ENCODE measurements at places on chromosomes 3 and 15. TPM values are rescaled to one million over a fixed set of nuclear protein-coding genes. Genes with fewer than 3 reads are reported as not detected.

The GPR27 gene
- 2.0 TPM for total RNA-seq

DNA sequence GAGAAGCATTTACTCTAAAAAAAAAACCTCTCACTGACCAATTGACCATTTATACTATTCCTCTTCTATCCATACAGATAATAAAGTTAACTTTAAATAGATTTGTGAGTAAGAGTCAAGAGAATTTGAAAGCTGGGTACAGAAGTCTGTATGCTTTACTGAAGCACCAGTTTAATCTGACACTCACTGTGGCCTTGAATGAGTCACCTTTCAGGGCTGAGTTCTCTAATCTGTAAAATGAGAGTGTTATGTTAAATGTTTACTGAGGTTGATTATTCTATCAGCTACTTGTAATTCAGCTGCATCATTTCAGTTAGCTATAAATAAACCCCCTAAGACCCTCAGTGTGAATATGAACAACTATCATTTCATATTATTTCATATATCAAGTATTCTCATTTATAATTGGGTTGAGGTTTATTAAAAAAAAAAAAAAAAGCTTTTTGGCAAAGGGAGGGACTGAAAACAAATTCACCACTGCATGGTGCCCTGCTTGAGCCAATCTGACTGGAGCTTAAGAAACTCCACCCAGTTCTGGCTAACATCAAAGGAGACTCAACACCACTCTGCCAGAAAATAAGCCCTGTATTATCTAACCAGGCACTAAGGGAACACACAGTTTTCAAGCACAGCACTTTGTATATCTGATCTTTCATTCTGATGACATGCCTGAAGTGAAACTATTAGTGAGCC lies 2.8 kb downstream of the MAP4 start:
- no peak for DNase-seq

GRCh38 chr3:170037463-170038433 lies at the start of gene GPR160:
TSS of gene GPR160 (plus strand) at chr3:170037995. CDS start at chr3:170083973, 45,978 bp downstream.
- DNase-seq: peak; percentile 94

DNA sequence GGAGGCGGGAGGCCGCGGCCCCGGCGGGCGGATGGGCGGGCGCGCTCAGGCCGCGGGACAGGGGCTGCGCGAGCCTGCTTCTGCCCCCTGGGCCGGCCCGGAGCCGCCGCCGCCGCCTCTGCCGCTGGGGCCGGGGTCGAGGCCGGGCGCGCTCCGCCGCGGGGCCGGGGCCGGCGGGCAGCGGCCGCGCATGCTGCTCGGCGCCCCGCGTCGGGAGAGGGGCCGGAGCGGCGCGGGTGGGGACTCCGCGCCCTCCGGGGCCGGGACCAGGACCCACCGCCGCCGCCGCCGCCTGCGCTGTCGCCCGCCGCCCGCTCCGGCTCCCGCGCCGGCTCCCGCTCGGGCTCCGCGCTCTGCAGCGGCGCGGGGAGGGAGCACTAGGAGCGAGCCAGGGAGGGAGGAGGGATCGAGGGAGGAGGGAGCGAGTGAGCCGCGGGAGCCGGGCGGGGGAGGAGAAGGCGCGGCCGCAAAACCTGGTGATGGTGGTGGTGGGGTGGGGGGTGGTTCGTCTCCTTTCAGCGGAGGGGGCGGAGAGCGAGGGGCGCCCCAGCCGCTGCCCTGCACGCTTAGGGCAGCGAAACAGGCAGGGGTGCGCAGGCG lies at the start of gene LINGO1:
Gene LINGO1, minus strand, starts transcription at position 379 of the 600 bp plus-strand sequence. CDS start 597 bp downstream, outside the sequence.
- no peak for DNase-seq

- no peak for DNase-seq
These were observed 11.8 kb downstream of the NPTN start for GRCh38 chr15:73621286-73621826.
